ENCODE measurements at places on chromosomes 6 and 20. TPM values are rescaled to one million over a fixed set of nuclear protein-coding genes. Genes with fewer than 3 reads are reported as not detected.

The FLRT3 gene
- 1.3 TPM for total RNA-seq

The OPRL1 gene
- 0.72 TPM for total RNA-seq

The PSORS1C2 gene
- not detected for total RNA-seq

The ARMC12 gene
- total RNA-seq: 0.38 TPM

The AIG1 gene
- 26.0 TPM for total RNA-seq

The TFAP2D gene
- not detected for total RNA-seq

The RAET1L gene
- 0.44 TPM for total RNA-seq

The HLA-DPB1 gene
- total RNA-seq: not detected

The TAGAP gene
- not detected for total RNA-seq

The FOXS1 gene
- 0.41 TPM for total RNA-seq

The B3GALT4 gene
- 0.57 TPM for total RNA-seq

The ESR1 gene
- total RNA-seq: 0.02 TPM

The ABHD16B gene
- not detected for total RNA-seq

The LAMA2 gene
- total RNA-seq: 0.31 TPM

The BHLHE23 gene
- not detected for total RNA-seq

The TCF15 gene
- total RNA-seq: not detected

The LAMP5 gene
- total RNA-seq: not detected

The SAPCD1 gene
- total RNA-seq: 3.7 TPM

The DDO gene
- total RNA-seq: 0.08 TPM

The EDN3 gene
- total RNA-seq: 1.8 TPM

The SYCP2 gene
- total RNA-seq: 0.41 TPM

The MATN4 gene
- 0.15 TPM for total RNA-seq

The CST2 gene
- total RNA-seq: 0.25 TPM

The LPIN3 gene
- total RNA-seq: 14.2 TPM

The FRMD1 gene
- total RNA-seq: 0.05 TPM
